Caudate nucleus (tissue), 63 donors: ENCODE measurements at places on chromosomes 2 and 18.
A peak's percentile ranks its signal among the peaks of the same experiment; 100 is the strongest.

GRCh38 chr18:13437796-13438506 lies 219.4 kb downstream of the LDLRAD4 start:
- DNase-seq: no peak

DNA sequence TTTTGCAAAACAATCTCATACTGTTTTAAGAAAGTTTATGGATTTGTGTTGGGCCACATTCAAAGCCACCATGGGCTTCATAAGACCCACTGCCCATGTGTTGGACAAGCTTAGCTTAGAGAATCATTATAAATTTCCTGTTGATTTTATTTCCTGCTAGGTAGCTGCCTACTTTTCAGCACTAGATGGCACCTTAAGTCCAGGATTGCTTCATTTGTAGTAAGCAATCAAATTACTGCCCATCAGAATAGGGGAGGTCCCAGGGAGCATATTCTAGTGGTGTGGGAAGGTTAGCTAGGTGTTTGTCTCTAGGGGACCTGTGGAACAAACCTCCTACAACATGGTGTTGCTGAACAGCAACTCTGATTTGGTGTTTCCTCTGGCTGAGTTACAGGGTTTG lies 11.0 kb upstream of the DCDC2C start:
- no peak for DNase-seq

- DNase-seq: no peak
Observed at GRCh38 chr2:196383799-196384198, 212.4 kb upstream of the STK17B start.

- DNase-seq: no peak
Observed at GRCh38 chr18:48949050-48949605, 1.6 kb downstream of the SMAD7 start.

DNA sequence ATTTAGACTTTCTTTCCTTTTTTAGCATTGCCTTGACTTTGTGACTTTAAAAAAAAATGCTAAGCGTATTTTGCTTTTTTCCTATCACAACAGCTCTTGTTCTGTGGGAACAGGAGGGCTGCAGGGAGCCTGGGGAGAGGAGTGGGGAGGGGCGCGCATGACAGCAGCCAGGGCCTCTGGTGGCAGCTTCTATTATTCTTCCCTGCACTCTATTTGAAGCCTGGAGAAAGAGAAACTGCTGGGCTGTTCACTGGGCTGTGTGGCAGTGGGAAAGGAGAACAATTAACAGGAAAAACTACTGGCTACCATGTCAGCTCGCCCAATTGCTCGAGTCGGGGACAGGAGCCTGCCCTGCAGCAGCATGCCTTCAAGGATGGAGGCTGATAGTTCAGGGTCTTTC lies 119.0 kb upstream of the ZBTB14 start:
- DNase-seq: peak; percentile 26
